Stimulated activated CD4-positive, alpha-beta T cell treated with anti-CD3 and anti-CD28 coated beads, Interleukin-12 subunit alpha, Interleukin-12 subunit beta, amount 100 ng/mL, for 48 hours (primary cell): ENCODE measurements at places on chromosomes 12 and 14.

DNA sequence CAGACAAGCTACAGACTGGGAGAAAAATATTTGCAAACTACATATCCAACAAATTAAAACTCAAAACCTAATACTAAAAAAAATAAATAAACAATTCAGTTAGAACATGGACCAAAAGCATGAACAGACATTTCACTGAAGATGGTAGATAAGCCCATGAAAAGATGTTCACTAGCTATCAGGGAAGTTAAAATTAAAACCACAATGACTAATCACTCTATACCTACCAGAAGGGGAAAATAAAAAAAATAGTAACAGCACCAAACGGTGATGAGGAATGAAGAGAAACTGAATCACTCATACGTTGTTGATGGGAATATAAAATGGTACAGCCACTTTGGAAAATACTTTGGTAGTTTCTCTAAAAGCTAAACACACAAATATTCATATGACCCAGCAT lies 31.1 kb upstream of the DHRS7 start:
- DNase-seq, result no peak

DNA sequence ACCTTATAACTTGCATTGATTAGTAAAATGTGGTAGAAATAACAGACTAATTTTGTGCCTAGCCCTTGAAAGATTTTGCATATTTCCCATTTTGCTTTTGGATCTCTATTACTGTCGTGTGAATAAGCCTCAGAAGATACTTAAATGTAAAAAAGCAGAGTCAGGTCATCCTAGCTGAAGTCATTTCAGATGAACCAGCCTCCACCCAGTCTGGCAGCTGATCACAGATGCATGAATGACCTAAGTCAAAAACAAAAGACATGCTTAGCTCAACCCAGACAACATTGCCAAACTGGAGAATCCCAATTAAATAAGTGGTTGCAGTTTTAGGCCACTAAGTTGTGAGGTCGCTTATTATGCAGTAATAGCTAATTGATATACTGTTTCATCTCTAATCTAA lies 349.9 kb downstream of the C12orf50 start:
- no peak for DNase-seq

DNA sequence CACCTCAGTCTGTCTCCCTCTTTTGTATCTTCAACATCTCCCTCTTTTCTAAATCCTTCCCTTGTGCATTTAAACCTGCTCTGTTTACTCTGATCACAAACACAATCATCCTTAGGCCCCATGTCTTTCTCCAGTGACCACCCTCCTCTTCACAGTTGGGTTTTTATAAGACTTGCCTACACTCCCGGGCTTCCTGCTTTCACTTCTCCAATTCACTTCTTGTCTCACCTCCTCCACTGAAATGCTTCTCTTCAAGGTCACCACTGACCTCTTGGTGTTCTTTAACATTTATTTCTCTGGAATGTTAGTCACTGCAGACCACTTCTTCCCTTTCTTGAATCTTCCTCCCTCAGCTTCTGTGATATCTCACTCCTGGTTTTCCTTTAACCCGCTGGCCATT lies 8.7 kb upstream of the SMCO2 start:
- no peak for DNase-seq

DNA sequence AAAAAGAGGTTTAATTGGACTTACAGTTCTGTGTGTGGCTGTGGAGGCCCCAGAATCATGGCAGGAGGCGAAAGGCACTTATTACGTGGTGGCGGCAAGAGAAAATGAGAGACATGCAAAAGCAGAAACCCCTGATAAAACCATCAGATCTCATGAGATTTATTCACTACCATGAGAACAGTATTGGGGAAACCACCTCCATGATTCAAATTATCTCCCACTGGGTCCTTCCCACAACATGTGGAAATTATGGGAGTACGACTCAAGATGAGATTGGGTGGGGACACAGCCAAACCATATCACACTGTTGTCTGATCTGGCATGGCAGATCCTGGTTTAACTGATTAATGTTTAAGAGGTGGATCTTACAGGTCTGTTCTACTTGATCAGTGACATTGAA lies 5.6 kb downstream of the DDX47 start:
- DNase-seq, result no peak

- no peak for DNase-seq
Measured at GRCh38 chr12:90295858-90296257, 587.2 kb upstream of the ATP2B1 start.

DNA sequence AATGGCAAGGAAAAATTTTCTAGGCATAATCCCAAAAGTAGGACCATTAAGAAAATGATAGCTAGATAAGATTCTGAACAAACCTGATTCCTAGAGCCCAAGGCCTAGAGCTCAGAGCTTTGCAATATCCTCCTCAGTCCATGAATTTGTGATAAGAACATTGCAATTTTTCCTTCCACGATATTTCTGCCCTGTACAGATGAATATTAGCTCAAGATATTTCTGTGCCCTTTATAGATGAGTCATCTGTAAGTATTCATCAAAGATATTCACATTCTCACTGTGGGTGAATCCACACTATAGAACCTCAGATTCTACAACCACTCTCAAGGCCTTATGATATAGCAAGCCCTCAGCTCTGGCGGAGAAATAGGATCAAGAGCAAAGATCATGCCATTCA lies 37.5 kb downstream of the EAPP start:
- DNase-seq, result no peak

- DNase-seq, result no peak
Measured at GRCh38 chr12:40342010-40342409, 117.2 kb downstream of the LRRK2 start.

GRCh38 chr12:53751336-53752191 lies at the start of gene CISTR:
CISTR (minus strand) TSS chr12:53751979.
- DNase-seq, result no peak

GRCh38 chr14:21256539-21257393 lies 12.5 kb downstream of the HNRNPC start:
- DNase-seq, result no peak

DNA sequence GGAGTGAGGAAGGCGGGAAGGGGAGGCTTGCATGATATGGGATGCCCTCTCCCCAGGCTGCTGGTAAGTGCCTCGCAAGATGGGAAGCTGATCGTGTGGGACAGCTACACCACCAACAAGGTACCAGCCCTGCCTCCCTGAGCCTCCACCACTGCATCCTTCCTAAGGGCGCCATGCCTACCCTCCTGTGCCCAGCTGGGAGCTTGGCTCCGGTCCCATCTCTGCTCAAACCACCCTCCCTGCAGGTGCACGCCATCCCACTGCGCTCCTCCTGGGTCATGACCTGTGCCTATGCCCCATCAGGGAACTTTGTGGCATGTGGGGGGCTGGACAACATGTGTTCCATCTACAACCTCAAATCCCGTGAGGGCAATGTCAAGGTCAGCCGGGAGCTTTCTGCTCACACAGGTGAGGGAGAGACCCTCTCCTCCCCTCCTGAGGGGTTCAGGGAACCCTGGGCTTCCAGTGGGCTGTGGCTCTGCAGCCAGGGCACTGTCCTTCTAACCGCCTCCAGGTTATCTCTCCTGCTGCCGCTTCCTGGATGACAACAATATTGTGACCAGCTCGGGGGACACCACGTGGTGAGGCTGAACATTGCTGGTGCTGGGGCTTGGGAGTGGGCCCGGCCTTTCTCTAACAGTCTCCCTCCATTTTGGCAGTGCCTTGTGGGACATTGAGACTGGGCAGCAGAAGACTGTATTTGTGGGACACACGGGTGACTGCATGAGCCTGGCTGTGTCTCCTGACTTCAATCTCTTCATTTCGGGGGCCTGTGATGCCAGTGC lies 2.6 kb downstream of the GNB3 start:
- DNase-seq, result no peak

GRCh38 chr12:45273717-45274271 lies 57.9 kb downstream of the ANO6 start:
- DNase-seq, result no peak
